A673 (cell line): ENCODE measurements at places on chromosomes 5 and 9. TPM values are rescaled to one million over a fixed set of nuclear protein-coding genes. Genes with fewer than 3 reads are reported as not detected.

- no peak overlapping the region for H3K4me3 ChIP-seq
- no peak for DNase-seq
- no peaks in the 10 kb centered on the region for H3K4me1 ChIP-seq
- H3K36me3 ChIP-seq, result no peaks in the 10 kb centered on the region
- no peaks in the 10 kb centered on the region for H3K27me3 ChIP-seq
Measured at GRCh38 chr9:88143179-88143578, 4.9 kb upstream of the SPATA31C2 start.

DNA sequence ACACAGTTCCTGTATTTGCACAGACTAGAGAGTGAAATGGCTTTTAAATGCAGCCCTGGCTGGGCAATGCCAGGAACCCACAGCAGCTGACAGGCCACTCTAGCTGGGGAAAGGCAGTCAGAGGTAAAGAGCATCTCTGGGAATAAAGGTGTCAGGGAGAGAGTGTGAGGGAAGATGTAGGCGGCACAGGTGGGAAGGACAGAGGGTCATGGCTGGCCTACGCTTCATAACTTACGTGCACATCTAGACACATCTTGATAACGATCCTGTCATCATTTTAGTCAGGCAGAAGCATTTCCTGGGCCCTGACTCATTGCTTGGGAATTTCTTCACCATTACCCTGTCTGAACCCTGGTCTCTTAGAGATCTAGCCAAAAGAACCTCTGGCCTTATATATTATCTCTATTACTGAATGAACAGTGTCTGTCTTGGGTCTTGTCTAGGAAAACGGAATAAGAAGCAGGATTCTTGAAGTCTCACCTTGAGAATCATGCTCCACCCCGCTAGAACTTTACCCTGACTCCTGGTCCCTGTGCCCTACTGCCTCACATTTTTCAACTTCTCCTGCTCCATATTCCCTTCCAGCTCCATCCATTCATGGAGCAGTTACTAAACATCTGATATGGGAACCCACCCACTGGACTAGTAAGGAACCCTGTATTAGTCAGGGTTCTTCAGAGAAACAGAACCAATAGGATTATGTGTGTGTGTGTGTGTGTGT lies 106.4 kb upstream of the ELL2 start:
- peak; percentile 53 for DNase-seq
- no peaks in the 10 kb centered on the region for H3K36me3 ChIP-seq
- no peaks in the 10 kb centered on the region for H3K27me3 ChIP-seq
- no peak overlapping the region for H3K4me3 ChIP-seq
- peaks cover 16% of the 10 kb centered on the region for H3K4me1 ChIP-seq

DNA sequence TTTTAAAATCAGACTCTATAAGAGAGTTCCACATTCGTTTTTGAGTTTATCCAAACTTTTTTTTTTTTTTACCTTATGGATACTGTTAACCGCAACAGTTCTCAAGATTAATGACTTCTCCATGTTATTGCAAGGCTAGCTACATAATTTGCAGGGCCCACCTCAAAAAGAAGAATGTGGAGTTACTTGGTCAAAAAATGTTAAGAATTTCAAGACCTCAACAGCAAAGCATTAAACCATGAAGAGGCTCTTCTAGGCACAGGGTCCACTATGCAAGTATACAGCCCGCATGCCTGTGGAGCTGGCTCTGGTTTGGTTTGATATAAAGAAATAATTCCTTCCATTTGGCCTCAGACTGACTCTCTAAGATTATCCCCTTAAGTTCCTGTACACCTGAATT lies 133.3 kb upstream of the TLX3 start:
- no peaks in the 10 kb centered on the region for H3K36me3 ChIP-seq
- H3K27ac ChIP-seq, result no peak overlapping the region
- DNase-seq, result no peak
- peaks cover 23% of the 10 kb centered on the region for H3K27me3 ChIP-seq

DNA sequence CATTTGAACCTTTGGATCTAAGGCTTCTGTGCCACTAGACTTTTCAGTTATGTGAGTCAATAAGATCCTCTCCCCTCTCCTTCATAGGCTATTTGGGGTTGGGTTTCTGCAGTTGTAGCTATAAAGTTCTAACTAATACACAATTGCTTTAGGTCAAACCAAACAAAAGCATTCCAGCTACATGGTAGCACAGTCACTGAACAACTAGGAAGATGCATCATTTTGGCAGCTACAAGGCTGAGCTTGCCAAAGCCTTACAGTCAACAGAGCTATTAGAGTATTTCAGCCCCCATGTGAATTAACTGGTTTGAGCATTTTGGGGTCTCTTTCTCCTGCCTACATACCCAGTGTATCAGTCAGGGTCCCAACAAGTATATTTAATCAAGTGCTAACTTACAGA lies 234.6 kb downstream of the ZNF608 start:
- H3K27me3 ChIP-seq, result peaks cover 7% of the 10 kb centered on the region
- no peaks in the 10 kb centered on the region for H3K4me1 ChIP-seq
- H3K27ac ChIP-seq, result no peak overlapping the region
- no peaks in the 10 kb centered on the region for H3K36me3 ChIP-seq

DNA sequence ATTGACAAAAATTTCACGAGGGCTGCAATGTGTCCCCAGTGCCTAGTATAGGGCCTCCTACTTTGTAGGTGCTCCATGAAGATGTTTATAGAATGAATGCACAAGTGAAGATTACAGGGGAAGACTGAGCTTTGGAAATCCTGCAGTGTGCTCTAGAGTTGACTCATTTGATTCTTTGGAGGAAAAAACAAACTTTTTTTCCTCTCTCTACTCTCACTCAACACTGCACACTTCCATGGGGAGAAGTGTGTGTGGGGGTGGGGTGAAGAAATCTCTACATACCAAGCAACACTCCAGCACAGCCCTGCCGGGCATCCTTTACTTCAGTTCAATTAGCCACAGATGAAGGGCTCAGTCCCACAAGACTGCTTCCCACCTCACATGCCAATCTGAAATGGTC lies 49.4 kb upstream of the KLF9 start:
- H3K27me3 ChIP-seq, result no peaks in the 10 kb centered on the region
- H3K4me3 ChIP-seq, result no peak overlapping the region
- DNase-seq, result no peak

DNA sequence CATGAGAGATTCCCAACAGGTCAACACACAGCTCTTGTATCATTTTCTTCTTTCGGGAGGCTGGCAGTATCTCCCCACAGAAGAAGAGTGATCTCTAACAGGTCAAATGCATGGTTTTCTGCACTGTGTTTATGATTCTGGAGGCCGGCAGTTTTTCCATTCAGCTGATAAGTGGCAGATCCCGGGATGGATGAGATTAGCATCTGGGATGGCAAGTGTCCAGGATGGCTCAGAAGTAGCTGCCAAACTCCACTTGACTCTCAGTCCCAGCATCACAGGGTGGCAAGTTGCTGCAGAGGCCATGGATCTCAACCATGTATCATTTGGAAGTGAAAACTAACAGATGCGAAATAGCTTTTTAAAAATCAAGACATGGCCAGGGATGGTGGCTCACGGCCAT lies 97.8 kb upstream of the SLC44A1 start:
- no peaks in the 10 kb centered on the region for H3K36me3 ChIP-seq
- H3K4me3 ChIP-seq, result no peak overlapping the region
- peaks cover 7% of the 10 kb centered on the region for H3K4me1 ChIP-seq
- no peak for DNase-seq

- DNase-seq, result no peak
- H3K36me3 ChIP-seq, result no peaks in the 10 kb centered on the region
- H3K27ac ChIP-seq, result no peak overlapping the region
- no peak overlapping the region for H3K4me3 ChIP-seq
- no peaks in the 10 kb centered on the region for H3K4me1 ChIP-seq
Measured at GRCh38 chr5:173720286-173720952, 104.0 kb upstream of the BOD1 start.

DNA sequence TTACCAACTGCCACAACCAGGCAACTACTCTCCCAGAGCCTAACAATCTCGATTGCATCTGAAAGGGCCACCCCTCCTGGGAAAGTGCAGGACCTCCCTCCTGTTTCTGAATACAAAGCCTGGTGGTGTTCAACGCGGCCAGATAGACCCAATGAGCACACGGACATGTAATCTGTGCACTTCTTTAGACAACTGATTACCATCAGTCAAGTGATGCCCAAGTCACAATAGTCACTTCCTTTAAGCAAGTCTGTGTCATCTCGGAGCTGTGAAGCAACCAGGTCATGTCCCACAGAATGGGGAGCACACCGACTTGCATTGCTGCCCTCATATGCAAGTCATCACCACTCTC lies 739 bp downstream of the C9orf72 start:
- H3K36me3 ChIP-seq, result no peaks in the 10 kb centered on the region
- H3K27me3 ChIP-seq, result no peaks in the 10 kb centered on the region
- peak overlapping the region; percentile 67 for H3K4me3 ChIP-seq
- DNase-seq, result peak; percentile 16
- H3K27ac ChIP-seq, result peak overlapping the region; percentile 84

DNA sequence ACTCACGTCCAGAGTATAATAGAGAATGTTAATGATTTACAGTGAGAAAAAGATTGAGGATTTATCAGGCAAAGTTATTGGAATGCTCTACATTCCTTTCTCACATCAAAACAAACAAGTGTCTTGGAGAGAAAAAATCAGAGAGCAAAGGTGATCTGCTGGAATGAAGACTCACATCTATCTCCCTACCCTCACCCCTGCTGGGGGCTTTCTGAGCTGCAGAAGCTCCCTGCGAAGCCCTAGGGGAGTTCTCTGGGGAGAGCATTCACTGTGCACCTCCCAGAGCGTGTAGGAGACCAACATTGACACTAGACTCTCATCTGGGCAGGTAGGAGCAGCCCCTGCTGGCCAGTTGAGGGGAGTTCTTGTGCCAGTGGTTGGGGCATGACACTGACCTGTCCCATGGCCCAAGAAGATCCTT lies 76.6 kb upstream of the ADAMTS16 start:
- no peak overlapping the region for H3K27ac ChIP-seq
- peaks cover 41% of the 10 kb centered on the region for H3K27me3 ChIP-seq
- DNase-seq, result no peak

- H3K36me3 ChIP-seq, result no peaks in the 10 kb centered on the region
- H3K4me3 ChIP-seq, result no peak overlapping the region
- H3K27me3 ChIP-seq, result peaks cover 27% of the 10 kb centered on the region
- H3K4me1 ChIP-seq, result no peaks in the 10 kb centered on the region
- no peak for DNase-seq
Measured at GRCh38 chr9:1617419-1617818, 397.7 kb upstream of the SMARCA2 start.

- no peaks in the 10 kb centered on the region for H3K4me1 ChIP-seq
- no peaks in the 10 kb centered on the region for H3K36me3 ChIP-seq
- no peak for DNase-seq
- no peak overlapping the region for H3K4me3 ChIP-seq
- H3K27ac ChIP-seq, result no peak overlapping the region
Measured at GRCh38 chr5:116402235-116402634, 172.4 kb downstream of the SEMA6A start.

DNA sequence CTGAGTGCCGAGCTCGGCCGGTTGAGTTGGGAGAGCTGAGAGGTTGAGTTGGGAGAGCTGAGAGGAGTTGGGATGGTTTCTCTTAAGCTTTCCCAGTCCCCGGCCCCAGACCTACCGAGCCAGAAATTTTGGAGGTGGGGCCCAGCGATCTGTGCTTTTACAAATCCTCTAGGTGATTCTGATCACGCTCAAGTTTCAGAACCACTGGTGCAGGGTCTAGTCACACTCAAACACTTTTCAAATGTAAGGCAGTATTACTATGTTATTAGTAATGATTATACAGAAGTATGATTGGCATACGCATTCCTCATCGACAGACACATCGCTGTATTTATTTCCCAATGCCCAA lies 256 bp upstream of the CLINT1 start:
- H3K4me3 ChIP-seq, result peak overlapping the region; percentile 98
- no peaks in the 10 kb centered on the region for H3K27me3 ChIP-seq
- no peak for DNase-seq

DNA sequence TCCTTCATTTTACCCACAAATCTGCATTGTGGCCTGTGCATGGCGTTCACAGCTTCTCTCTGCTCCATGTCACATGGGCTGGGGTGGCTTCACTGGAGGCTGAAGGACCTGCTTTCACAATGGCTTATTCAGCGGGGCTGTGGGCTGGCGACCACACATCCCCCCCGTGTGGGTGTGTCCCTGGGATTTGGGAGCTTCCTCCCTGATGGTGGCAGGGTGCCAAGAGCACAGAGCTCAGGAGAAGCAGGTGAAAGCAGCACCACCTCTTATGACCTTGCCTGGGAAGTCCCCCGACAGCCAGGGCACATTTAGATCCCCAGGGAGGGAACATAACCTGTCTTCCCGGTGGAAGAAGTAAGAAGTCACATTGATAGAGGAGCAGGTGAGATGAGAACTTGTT lies 5.0 kb upstream of the MED10 start:
- H3K27ac ChIP-seq, result no peak overlapping the region
- peaks cover 7% of the 10 kb centered on the region for H3K27me3 ChIP-seq
- no peaks in the 10 kb centered on the region for H3K36me3 ChIP-seq
- no peak for DNase-seq
- H3K4me3 ChIP-seq, result no peak overlapping the region
- peaks cover 5% of the 10 kb centered on the region for H3K4me1 ChIP-seq

DNA sequence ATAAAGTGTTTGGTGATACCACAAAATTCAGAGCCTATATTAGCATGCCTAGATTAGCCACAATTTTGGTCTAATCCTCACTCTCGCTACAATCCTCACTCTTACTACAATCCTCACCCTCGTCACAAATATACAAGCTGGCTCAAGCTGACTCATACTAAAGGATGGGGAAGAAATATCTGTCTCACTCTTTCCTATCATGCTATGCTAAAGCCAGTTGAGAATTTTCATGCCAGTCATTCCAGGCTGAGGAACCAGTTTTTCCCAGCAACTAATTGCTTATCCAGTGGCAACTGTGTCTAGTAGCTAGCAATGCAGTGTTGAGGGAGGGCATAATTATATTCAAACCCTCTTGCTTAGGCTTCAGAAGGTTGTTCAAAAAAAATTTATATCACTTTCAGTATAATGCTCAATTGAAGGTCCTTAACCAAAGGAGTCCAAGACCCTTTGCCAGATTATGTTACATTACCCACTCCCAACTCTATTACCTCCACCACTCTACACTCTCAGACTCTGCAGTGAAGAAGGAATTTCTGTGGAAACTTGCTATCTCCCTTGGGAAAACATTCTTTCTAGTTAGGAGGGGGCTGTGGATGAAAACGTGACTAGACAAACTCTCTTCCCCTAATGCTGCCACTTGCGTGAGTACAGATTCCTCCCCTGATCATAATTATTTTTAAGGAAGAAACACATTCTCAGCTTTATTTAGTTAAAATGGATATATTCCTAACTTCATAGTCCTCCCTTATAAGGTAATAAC lies 810.3 kb upstream of the ACO1 start:
- no peaks in the 10 kb centered on the region for H3K27me3 ChIP-seq
- no peak for DNase-seq
- peaks cover 4% of the 10 kb centered on the region for H3K4me1 ChIP-seq
- H3K4me3 ChIP-seq, result no peak overlapping the region
- H3K27ac ChIP-seq, result no peak overlapping the region

- H3K27ac ChIP-seq, result no peak overlapping the region
- H3K4me1 ChIP-seq, result no peaks in the 10 kb centered on the region
- peak; percentile 16 for DNase-seq
- H3K36me3 ChIP-seq, result no peaks in the 10 kb centered on the region
- no peaks in the 10 kb centered on the region for H3K27me3 ChIP-seq
- H3K4me3 ChIP-seq, result no peak overlapping the region
Measured at GRCh38 chr5:159783726-159784247, 132.5 kb upstream of the ADRA1B start.

GRCh38 chr9:110156902-110157301 lies 51.1 kb downstream of the C9orf152 start:
- H3K4me3 ChIP-seq, result no peak overlapping the region
- no peaks in the 10 kb centered on the region for H3K4me1 ChIP-seq
- no peaks in the 10 kb centered on the region for H3K27me3 ChIP-seq
- DNase-seq, result peak; percentile 61

The SLC28A3 gene
- not detected in 2 replicates for total RNA-seq

The PFN3 gene
- total RNA-seq, result not detected in 2 replicates

The TYRP1 gene
- 0.94 and 1.5 TPM in 2 replicates for total RNA-seq

The KLF4 gene
- total RNA-seq, result 0.28 and 0.49 TPM in 2 replicates

The GAS1 gene
- 57.5 and 73.0 TPM in 2 replicates for total RNA-seq

The PCDHA1 gene
- 0.45 and 0.96 TPM in 2 replicates for total RNA-seq

The HAVCR1 gene
- total RNA-seq, result not detected in 2 replicates

The F12 gene
- 0.81 TPM in 1 of 2 replicates, not detected in the other for total RNA-seq

The FCN2 gene
- total RNA-seq, result not detected in 2 replicates

The CRB2 gene
- 0.47 and 0.55 TPM in 2 replicates for total RNA-seq
